ENCODE measurements at places on chromosomes 13 and 19. TPM values are rescaled to one million over a fixed set of nuclear protein-coding genes. Genes with fewer than 3 reads are reported as not detected.

OVOL3 gene
- not detected for total RNA-seq

FGF14 gene
- not detected for total RNA-seq

ATP8A2 gene
- total RNA-seq = 0.63 TPM

NTF4 gene
- total RNA-seq = not detected

VSTM2B gene
- not detected for total RNA-seq

ZNF69 gene
- 2.0 TPM for total RNA-seq

CCDC8 gene
- total RNA-seq = not detected

PLA2G4C gene
- 2.6 TPM for total RNA-seq

KIR3DL3 gene
- not detected for total RNA-seq

TNFSF9 gene
- 11.3 TPM for total RNA-seq

HIPK4 gene
- total RNA-seq = not detected

CLEC17A gene
- total RNA-seq = 1.5 TPM

KLF2 gene
- 37.5 TPM for total RNA-seq

ZNF175 gene
- total RNA-seq = 11.6 TPM

SHISA7 gene
- total RNA-seq = not detected

CYP4F2 gene
- not detected for total RNA-seq

ADGRE2 gene
- total RNA-seq = 0.55 TPM

LRRC25 gene
- total RNA-seq = 0.31 TPM

ANGPTL8 gene
- total RNA-seq = not detected

ZNF443 gene
- total RNA-seq = 4.2 TPM

RHPN2 gene
- total RNA-seq = 1.1 TPM

ACER1 gene
- not detected for total RNA-seq

RELB gene
- 53.4 TPM for total RNA-seq

B3GNT3 gene
- total RNA-seq = not detected

ZNF878 gene
- 0.72 TPM for total RNA-seq

PSG2 gene
- total RNA-seq = not detected

N4BP2L1 gene
- 16.8 TPM for total RNA-seq

ZNF805 gene
- 11.7 TPM for total RNA-seq

GRAMD1A gene
- total RNA-seq = 218 TPM

TNFRSF19 gene
- total RNA-seq = not detected

P2RY11 gene
- 58.1 TPM for total RNA-seq

ZNF541 gene
- 0.44 TPM for total RNA-seq

DCT gene
- total RNA-seq = 0.07 TPM

PRRG2 gene
- total RNA-seq = 1.2 TPM

TBXA2R gene
- 2.4 TPM for total RNA-seq

CD209 gene
- 0.16 TPM for total RNA-seq

C13orf42 gene
- not detected for total RNA-seq

FUT1 gene
- total RNA-seq = 0.09 TPM

GRIN2D gene
- 0.26 TPM for total RNA-seq

IFNL4 gene
- total RNA-seq = not detected

ZNF284 gene
- 2.4 TPM for total RNA-seq

MEF2B gene
- 2.0 TPM for total RNA-seq
